GDM1 (cell line): ENCODE measurements at places on chromosomes 5 and 9.
A peak's percentile ranks its signal among the peaks of the same experiment; 100 is the strongest.

- no peak for DNase-seq
Observed at GRCh38 chr9:5796298-5796697, 36.6 kb downstream of the ERMP1 start.

DNA sequence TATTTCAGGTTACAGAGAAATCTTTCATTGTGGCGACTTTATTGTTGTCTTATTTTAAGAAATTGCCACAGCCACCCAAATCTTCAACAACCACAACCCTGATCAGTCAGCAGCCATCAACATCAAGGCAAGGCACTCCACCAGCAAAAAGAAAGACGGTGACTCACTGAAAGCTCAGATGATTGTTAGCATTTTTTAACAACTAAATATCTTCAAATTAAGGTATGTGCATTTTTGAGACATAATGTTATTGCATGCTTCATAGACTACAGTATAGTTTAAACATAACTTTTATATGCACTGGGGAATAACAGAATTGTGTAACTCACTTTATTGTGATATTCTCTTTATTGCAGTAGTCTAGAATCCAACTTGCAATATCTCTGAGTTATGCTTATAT is 263.4 kb downstream of the TMEM232 start:
- DNase-seq: no peak

- no peak for DNase-seq
Observed at GRCh38 chr5:39360471-39361111, 3.7 kb downstream of the C9 start.

GRCh38 chr5:163448491-163448890 is 11.1 kb downstream of the CCNG1 start:
- DNase-seq: no peak

DNA sequence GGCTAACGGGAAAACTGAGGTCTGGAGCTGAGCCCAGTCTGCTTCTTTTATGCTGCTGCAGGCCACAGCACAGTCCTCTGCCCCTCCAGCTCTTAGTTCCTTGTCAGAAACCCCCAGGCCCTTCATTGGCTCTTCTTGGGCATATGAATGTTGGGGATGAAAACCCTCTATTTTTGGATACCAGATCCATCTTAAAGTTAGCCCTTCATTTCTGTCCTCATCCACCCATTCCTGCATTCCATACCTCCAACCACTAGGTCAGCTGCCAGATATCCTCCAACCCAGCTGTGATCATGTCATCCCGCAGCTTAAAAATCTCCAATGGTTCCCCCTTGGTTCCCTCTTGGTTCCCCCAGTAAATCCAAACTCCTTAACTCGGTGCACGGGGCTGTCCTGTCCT is 1.8 kb upstream of the SLC25A51 start:
- DNase-seq: no peak

GRCh38 chr5:88404405-88404804 is 135.8 kb upstream of the TMEM161B start:
- DNase-seq: no peak

DNA sequence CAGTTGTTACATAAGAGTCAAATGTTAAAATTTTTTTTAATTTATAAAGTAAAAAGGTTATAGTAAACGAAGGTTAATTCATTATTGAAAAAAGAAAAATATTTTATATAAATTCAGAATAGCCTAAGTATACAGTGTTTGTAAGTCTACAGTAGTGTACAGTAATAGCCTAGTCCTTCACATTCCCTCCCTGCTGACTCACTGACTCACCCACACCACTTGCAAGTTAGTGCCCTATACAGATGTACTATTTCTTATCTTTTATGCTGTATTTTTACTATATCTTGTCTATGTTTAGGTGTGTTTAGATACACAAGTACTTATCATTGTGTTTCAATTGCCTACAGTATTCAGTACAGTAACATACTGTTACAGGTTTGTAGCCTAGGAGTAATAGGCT is 57.6 kb downstream of the MAMDC2 start:
- DNase-seq: no peak

DNA sequence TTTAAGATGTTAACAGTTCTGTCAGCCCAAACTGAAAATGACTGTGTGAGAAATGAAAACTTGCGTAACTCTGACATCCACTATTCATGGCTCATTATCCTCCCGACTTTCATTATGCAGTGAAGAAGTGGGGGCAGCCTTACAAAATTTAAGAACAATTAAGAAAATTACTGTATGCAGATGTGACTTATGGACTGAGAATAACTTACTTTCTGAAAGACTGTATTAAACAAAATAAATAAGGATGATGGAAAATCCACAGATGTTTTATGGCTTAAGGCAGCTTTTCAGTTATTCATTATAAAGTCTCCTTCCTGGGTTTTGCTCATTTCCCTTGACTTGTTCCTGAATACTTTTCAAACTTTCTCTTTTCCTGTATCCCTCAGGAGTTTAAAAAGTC is 55.2 kb downstream of the GRIN3A start:
- no peak for DNase-seq

GRCh38 chr9:87678650-87679355 is 47.1 kb upstream of the CTSL start:
- no peak for DNase-seq

DNA sequence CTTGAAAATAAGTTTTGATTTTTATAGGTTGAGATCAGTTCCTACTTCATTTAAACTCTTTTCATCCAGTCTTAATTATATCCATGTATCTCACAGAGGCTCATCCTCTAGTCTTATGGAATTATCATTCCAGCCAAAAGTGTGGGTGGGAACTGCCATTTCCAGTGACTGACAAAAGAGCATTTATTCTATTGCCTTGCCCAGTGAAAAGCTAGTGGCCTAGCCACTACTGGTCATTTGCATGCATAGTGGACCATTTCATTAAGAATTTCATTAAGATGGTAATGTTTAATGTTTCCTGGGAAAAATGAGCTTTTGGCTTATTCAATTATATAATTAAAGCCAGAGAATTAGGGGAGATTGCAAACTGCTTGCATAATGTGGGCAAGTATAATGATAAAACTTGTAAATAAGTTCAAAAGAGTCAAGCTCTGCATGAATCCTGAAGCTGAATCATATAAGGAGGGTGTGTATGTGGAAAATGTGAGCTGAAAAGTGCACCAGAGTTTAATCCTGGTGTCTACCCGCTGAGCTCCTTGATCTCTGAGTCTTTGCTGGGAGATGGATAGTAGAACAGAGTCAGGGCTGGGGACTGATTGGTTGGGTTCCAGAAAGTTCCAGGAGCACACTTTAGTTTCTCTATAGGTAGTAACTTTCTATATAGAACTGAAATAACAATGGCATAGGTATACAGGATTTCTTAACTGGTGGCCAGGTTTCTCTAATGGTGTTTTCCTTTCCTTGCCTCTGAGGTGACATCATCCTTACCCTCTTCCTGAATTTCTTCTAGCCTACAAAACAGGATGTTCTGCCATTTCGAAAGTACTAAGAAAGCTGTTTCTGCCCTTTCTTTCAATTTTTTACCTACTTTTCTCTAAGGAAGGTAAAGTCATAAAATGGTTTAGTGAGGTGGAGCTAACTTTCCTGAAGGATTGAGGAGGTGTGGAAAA is 78.5 kb downstream of the KIF4B start:
- DNase-seq: no peak

GRCh38 chr9:111069183-111069582 is 30.9 kb upstream of the LPAR1 start:
- no peak for DNase-seq

DNA sequence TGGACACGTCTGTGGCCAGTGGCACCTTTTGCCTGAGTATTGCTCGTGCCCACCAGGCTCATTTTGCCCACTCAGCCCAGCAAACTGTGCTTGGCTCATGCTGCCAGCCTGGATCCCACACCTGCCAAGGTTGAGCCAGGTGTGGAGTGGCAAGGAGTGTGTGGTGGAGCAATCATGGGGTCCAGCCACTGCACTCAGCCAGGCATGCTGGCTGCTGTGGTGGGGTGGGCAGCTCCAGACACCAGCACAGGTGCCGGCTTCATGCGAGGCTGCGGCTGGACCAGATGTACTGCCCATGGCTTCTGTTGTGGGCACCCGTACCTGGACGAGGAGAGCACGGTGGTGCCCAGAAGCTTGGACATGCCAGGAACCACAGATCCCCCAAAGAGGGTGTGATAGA is 364.1 kb downstream of the TMEM38B start:
- DNase-seq: no peak

DNA sequence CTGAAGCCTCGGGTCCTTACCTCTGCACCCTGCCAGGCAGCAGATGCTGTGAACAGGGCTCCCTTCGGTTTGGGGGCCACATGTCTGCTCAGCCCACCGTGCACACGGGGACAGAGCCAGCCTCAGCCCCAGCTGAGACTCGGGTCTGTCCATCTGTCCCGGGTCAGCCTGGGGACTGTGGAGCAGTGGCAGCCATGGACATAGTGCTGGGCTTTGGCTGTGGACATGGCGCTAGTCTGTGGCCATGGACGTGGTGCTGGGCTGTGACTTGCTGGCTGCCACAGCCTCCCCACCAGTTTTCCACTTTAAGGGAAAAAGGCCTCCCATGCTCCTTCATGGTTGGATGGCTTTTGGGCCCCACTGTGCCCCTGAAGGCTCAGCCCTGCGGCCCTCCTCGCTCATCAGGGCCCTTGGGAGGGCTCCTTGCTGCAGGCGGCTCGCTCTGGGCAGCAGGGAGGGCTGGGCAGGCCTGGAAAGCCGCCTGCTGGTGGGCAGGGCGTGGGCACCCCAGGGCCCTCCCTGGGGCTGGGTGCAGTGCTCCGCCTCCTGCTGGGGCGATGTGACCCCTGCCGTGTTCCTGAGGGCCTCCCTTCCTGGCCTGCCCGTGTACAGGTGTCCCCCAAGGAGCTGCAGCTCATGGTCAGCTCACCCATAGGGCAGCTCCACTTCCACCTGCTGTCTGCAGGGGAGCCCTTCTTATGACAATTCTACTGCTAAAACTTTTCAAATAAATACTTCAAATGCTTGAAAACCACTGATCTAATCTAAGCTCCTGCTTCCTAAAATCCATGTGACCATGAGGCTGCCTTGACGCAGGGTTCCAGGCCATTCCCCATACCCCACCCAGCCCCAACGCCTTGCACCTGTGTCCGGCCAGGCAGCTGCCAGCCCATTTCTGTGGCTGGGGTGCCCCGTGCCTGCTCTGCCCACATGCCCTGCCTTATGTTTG is 112.1 kb upstream of the LMX1B start:
- no peak for DNase-seq

DNA sequence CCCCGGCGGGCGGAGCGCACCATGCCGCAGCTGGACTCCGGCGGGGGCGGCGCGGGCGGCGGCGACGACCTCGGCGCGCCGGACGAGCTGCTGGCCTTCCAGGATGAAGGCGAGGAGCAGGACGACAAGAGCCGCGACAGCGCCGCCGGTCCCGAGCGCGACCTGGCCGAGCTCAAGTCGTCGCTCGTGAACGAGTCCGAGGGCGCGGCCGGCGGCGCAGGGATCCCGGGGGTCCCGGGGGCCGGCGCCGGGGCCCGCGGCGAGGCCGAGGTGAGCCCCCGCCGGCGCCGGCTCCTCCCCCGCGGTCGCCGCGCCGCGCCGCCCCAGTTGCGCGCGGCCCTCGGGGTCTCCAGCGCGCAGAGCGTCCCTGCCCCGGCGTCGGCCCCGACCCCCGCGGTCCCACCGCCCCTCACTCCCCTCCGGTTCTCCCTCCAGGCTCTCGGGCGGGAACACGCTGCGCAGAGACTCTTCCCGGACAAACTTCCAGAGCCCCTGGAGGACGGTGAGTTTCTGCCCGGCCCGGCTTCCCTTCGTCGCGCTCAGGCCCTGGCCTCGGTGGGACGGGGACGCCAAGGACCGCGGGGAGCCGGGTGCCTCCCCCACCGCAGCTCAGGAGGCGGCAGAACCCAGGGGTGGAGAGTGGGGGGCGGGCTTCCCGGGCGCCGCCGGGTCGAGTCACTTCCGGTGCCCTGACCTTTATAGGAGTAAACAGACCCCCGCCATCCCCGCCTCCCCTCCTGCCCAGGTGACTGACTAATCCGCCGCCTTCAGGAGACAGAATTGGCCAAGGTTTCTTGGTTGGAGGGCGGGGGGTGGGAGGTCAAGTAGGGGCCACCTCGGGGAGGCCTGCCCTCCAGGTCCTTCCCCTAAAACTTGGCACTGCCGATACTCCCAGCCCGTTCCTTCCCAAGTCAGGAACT is 665 bp downstream of the TCF7 start:
- no peak for DNase-seq

DNA sequence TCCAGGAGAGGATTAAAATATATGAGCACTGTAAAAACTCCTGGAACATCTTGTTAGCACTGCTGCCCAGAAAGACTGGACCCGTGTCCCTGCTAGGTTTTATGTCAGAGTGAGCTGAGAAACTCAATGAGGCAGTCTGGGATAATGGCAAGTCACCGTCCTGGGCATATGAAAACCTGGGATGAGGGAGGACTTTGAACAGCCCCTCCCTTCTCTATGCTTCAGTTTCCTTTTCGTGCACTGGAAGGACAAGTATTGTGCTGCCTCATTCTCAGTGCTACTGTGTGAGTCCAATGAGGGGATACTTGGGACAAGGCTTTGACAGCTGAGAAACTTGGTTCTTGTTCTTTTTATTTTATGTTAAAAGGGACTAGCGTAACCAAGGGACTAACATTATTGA is 143.0 kb upstream of the SHB start:
- DNase-seq: no peak

GRCh38 chr5:111995701-111996100 is 238.7 kb upstream of the NREP start:
- DNase-seq: no peak

GRCh38 chr9:72954431-72955125 is 1.7 kb upstream of the ALDH1A1 start:
- DNase-seq: no peak

DNA sequence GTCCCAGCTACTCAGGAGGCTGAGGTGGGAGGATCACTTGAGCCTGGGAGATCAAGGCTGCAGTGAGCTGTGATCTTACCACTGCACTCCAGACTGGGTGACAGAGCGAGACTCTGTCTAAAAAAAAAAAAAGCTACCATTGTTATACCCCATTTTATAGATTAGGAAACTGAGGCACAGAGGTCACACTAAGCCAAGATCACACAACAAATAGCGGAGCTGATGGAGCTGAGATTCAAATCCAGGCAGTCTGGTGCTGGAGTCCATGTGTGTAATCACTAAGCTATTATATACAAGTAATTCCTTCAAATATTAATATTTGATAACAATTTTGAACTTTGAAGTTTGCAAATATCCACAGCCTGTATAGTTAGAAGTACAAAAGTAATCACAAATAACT is 6.0 kb upstream of the SLC12A2 start:
- no peak for DNase-seq

DNA sequence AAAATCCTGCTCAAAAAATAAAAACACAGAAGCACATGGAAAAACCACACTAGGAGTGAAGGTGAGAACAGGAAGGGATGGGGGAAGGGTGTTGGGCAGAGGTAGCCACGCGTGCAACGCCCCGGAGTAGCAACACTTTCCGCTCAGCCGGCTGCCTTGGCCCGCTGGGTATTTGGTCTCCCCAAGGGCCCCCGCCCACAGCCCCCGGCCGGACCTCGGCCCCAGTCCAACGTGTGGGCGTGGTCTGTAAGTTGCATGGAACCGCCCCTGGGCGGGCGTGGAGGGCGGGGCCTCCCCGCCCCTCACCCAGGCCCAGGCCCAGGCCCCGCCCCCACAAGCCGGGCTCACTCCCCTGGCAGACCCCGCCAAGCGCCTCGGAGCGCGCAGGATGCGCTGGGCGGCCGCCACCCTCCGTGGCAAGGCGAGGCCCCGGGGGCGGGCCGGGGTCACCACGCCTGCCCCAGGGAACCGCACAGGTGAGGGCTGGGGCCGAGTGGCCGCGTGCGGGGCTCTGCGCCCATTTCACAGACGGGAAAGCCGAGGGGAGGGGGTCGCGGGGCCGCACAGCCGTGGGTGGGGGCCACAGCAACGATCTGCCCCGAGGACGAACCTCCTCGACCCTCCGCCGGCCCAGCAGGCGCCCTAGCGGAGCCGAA is at the start of gene SUSD3:
TSS of gene SUSD3 (plus strand) at position 347 of the 656 bp plus-strand sequence. CDS start at position 389, 42 bp downstream.
- DNase-seq: peak; percentile 70

- DNase-seq: no peak
Observed at GRCh38 chr5:154435226-154435625, 10.6 kb upstream of the SAP30L start.
